ENCODE measurements at places on chromosomes 5 and 9. TPM values are rescaled to one million over a fixed set of nuclear protein-coding genes. Genes with fewer than 3 reads are reported as not detected.

ITGA2 gene
- not detected for total RNA-seq

GALNT12 gene
- 9.0 TPM for total RNA-seq

LCN15 gene
- total RNA-seq: not detected

IGIP gene
- total RNA-seq: 0.81 TPM

SNCB gene
- total RNA-seq: not detected

GABRA1 gene
- not detected for total RNA-seq
